ENCODE measurements at places on chromosomes 1 and 21.

DNA sequence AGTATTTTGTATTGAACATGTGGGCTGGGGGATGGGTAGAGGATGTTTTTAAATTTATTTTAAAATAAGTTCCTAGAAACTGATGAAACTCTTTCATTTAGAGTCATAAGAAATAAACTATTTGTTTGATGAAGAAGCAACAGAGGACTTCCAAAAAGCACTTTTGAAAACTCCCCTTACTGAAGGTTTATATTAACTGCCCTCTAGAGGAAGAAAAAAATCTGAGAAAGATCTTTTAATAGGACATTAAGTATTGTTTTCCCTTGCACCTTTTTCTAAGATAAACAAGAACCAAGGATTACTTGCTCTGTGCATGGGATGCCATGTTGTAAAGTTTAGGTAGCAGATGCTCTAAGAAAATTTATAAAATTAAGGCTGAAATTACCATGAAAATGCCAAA is 14.1 kb downstream of the DISP1 start:
- no peak for DNase-seq

- DNase-seq = no peak
Observed at GRCh38 chr1:7040969-7041695, 255.9 kb downstream of the CAMTA1 start.

- no peak for DNase-seq
Observed at GRCh38 chr1:203325026-203325417, 19.7 kb downstream of the BTG2 start.

DNA sequence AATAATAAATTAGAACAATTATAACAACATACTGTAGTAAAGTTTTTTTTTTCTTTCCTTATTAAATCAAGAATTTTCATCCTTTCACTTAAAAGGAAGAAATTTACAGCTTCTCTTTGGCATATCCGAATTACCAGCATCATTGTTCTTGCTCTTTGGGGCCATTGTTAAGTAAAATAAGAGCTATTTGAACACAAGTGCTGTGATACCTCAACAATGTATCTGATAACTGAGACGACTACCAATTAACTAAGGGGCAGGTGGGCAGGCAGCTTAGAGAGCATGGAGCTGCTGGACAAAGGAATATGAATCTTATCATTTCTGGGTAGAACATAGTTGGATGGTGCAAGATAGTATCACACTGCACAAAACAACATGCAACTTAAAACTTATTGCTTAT is 719.9 kb upstream of the TMPRSS15 start:
- DNase-seq = no peak

DNA sequence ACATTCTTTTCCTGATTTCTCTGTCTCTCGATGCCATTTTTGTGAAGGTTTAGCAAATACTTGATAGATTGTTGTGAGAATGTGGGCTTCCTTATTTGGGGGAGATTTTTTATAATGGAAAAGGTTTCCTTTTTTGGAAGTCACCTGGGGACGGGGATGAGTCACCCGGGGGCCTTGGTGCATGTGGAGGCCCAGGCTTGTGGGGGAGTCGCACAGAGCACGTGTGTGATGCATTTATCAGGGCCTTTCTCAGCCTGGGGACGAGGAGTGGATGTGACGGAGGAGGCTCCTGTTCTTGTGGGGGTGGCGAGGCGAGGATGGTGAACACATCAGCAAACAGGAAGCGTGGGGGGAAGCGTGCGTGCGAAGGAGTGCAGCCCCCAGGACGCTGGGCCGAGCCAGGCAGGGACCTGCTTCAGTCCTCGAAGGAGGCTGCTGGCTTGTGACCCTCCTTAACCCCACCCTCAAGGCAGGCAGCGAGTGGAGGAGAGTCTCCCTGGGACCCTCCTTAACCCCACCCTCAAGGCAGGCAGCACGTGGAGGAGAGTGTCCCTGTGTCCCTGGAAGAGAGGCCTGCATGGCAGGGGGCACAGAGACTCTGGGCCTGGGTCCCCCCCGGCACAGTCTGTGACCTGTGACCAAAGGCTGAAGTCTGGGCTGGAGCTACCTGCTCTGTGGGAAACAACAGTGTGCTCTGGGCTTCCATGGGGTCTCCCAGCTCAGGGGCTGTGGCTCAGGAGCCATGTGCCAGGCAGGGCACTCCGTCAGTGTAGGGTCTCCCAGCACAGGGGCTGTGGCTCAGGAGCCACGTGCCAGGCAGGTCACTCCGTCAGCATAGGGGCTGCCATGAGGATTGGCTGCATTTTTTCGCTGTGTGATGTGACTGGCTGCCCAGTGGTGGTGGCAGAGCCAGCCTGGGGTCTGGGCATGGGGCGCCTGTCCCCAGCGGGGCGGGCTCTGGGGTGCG is 57.2 kb downstream of the AGPAT3 start:
- peak; percentile 75 for DNase-seq

DNA sequence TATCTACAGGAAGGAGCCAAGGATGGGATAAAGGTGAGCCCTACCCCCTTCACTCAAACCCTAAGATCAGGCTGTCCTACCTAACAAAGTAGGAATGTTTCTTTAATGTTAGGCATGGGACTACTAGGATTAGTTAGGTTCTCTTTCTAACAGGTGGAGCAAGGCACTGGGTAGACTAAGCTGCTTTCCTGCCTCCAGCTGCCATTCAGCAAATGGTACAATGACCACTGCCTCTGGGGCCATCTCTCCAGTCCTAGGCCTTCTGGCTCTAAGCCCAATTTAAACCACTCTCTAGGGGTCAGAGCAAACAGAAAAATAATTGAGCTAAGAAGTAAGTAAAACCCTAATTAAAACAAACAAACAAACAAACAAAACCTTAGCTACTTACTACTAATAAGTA is 15.7 kb upstream of the IPO9 start:
- DNase-seq = no peak

DNA sequence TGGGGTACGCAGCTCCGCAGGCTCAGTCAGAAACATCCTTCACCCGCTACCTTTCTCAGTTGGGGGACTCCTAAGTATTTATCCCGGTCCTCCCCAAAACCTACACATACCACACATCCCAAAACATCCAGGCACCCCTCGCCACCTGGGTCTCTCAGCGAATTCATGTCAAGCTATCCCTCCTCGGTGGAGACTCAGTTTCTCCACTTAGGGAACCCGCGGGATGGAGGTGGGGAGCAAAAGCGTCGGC is 1.3 kb upstream of the ZBTB7B start:
- no peak for DNase-seq

DNA sequence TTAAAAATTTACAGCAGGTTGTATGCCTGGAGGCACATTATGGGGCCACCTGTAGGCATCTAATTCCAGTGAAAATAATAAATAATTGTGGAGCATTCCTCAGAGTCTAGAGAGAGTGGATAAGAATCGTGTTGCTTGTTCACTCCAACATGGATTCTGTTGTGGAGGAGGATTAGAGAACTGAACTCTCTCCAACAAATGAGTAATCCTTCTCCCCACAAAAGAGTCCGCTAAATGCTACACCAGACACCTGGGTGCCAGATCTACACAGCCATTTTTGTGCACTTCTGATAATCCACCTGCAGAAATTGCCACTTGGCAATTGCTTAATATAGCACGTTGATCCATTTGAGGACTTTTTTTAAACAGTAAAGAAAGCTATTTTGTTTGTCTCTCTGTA is 113.7 kb upstream of the DPYD start:
- no peak for DNase-seq

- no peak for DNase-seq
Observed at GRCh38 chr1:156599811-156600210, 1.5 kb downstream of the GPATCH4 start.

DNA sequence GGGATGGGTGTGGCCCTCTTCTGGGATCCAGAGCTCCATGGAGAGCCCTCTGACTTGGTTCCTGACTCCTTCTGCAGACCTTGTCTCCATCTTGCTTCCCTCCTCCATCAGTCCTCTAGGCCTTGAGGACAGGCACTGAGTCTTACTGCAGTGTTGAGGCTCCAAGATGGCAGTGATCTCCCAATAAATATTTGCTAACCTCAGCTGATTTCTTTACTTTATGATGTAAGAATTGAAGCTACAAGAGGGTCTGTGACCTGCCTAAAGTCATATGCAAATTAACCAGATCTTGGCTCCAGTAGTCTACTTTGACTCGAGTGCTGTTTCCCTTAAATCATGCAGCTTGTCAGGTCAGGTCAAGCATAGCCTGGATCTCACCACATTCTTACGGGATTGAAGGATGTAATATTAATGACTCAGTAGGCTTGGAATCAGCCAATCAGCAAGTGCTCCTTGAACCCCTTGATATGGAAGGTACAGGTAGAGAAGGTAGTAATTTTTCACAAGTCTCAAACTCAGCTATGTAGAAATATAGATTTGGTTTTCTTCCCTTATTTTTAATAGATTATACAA is 93.0 kb downstream of the CLIC6 start:
- DNase-seq = no peak

GRCh38 chr1:159983681-159984080 is 29.6 kb upstream of the SLAMF9 start:
- DNase-seq = no peak

GRCh38 chr1:53739109-53739681 is at the start of gene GLIS1:
Gene GLIS1 (minus strand): TSS chr1:53739164. CDS start chr1:53738064, 1,100 bp downstream.
- DNase-seq = peak; percentile 80

DNA sequence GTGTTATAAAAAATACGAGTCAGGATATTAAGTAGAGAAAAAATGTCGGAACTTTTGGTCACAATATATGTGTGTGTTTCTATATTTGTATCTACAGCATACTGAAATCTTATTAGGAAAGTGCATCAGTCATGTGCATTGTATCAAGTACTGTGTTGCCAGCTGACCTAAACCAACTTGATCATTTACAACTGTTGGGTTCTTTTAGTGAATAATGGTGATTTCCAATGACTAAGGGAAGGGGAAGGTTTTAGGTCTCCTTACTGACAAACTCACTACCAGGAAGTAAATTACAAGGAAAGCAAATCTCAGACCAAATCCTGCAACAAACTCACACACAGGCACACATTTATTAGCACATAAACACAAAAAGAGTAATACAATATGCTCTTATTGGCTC is 142.7 kb downstream of the TSEN15 start:
- no peak for DNase-seq

- DNase-seq = no peak
Observed at GRCh38 chr1:228653748-228654147, 81.5 kb upstream of the RHOU start.

DNA sequence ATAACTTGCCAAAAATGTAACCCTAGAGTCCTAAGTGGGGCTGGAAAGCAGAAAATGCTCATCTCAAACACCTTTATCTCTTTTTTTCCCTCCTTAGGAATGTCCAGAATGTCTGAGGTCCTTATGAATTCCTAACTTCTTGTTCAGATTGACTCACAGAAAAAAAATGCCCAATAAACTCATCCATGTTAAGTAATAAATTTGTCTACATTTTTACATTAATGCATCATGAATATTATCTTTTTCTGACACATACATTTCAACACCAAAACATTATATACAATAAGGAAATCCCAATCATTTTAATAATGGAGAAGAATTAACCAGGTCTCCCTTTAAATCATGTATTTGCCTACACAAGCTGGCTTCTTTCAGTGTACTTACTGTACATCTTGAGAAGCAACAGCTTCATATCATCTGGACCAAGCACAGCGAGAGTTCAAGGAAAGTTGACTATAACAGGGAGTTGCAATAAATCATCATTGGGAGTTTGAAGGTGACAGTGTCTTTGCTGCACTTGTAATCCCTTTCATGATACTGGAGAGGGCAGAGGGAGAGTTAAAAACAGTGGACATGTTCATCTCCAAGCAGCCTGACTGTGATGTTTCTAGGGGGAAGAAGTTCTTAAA is 565.2 kb downstream of the LTN1 start:
- peak; percentile 65 for DNase-seq

DNA sequence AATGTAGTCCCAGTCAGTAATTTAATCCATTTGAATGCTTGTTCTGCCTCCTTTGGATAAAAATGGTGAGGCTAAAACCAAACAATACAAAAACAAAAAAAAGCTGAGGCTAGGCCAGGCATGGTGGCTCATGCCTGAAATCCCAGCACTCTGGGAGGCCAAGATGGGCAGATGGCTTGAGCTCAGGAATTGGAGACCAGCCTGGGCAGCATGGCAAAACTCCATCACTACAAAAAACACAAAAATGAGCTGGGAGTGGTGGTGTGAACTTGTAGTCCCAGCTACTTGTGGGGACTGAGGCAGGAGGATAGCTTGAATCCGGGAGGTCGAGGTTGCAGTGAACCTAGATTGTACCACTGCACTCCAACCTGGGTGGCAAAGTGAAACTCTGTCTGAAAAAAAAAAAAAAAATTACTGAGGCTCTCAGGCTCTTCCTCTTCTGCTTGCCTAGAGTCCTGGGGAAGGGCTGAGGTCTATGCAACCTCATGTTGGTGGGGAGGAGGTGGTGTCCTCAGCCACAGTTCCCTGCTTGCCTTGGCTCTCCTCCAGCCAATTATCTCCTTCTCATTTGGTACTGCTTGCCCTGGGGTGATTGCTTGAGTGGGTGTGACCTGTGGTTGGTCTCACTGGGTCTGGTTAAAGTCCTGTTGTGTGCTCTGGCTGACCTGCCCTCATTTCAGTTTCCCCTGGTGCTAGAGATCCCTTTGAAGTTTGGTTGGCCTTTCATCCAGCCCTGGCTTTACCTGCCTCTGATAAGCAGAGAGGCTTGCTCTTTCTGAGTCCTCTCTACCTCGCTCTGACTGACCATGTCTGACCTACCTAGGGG is 20.9 kb downstream of the S1PR1 start:
- DNase-seq = no peak

GRCh38 chr1:23344987-23345472 is 946 bp upstream of the HNRNPR start:
- peak; percentile 40 for DNase-seq

DNA sequence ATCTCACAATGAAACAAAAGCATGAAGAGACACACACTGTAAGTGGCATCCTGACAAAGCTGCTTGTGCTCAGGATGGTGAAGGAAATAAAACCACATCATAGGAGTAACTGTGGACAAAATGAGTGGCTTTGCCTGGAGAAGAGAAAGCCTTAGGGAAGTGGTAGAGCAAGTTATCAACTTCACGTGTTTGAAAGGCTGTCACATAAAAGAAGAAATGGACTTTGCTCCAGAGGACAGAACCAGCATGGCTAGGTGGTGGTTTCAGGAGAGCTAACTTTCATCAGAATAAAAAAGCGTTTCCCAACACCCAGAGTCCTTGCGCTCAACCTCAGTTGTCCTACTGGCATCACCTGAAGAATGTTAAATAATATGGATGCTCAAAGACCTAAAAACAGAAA is 139.9 kb downstream of the SETD4 start:
- no peak for DNase-seq

DNA sequence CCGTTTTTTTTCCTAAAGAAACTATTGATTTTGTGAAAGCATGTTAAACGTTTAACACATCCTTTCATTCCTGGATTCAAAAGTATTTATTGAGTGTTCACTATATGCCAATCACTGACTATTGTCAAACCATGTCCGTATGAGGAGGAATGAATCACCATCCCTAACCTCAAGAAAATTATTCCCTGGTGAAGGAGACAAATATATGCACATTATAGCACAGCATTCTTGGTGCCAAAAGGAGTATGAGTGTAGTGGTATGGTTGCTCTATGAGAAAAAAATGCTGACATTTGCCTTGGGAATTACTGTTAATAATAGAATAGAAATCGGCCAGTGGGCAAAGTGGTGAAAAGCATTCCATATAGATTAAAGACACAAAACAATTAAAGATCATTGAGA is 1390.1 kb downstream of the MRPL39 start:
- no peak for DNase-seq

All from fibroblast of villous mesenchyme (primary cell).